ENCODE measurements at places on chromosomes 1 and 21. TPM values are rescaled to one million over a fixed set of nuclear protein-coding genes. Genes with fewer than 3 reads are reported as not detected.

- DNase-seq = no peak
These were observed 2.8 kb downstream of the ARHGEF16 start for GRCh38 chr1:3456964-3457909.

DNA sequence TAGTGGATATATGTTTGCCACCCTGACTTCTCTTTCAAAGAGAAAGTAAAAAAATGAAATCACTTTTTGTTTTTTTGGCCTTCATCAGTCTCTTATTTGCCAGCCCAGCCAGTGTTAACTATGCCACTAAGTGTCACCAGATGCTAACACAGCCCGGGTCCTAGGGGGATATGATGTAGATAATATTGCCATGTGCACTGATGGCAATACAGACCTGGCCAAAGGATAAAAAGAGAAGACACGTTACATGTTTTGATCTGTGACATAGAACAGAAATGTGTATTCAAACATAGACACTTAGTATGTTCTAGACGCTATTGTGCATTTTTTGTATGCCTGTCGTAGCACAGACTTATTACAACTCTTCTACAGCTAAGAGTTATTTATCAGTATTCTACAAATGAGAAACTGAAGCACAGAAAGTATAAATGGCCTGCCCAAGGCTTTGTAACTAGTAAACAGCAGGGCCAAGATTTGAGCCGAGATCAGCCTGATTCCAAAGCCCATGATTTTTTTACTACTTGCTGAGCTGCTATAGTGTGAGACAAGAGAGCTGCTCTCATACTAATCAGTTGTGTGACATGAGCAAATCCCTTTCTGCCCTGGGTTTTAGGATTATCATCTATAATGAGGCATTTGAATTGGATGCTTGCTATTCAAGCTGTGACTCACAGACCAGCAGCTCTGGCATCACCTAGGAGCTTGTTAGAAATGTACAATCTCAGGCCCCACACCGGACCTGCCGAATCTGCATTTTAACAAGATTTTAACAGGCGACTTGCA lies 6.3 kb downstream of the LRRC53 start:
- DNase-seq = no peak

DNA sequence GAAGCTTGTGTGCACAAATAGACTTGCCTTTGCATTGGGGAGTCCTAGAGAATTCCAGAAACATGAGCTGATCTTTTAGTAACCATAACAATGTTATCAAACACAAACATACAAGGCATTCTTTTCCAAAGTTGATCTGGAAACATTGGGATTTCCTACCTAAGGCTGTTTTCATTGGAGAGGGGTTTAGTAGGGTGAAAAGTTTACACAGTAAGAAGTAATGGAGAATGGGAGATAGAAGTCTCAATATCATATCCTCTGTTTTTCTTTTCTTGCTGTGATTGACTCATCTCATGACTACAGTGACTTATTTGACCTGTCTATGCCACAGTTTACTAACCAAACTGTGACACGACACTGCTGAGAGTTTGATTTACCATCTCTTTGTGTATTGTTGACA lies 65.6 kb upstream of the PLA2G4A start:
- no peak for DNase-seq

DNA sequence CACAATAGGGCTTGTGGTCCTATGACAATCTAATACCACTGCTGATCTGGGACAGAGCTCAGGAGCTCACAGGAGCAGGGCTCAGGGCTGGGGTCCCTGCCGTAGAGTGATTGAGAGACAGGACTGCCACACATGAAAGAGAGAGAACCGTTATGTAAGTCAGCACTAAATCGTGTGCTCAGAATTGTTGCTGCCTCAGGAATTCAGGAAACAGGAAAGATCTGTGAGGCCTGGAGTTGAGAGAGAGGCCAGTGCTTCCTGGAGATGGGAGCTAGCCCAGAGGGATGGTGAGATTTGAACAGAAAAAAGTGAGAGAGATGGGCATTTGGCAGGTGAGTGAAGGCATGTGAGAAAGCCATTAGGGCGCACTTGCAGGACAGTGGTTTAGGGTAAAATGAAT lies 17.5 kb upstream of the ACBD6 start:
- DNase-seq = no peak

GRCh38 chr1:56502700-56503245 lies 76.6 kb downstream of the PLPP3 start:
- DNase-seq = no peak

DNA sequence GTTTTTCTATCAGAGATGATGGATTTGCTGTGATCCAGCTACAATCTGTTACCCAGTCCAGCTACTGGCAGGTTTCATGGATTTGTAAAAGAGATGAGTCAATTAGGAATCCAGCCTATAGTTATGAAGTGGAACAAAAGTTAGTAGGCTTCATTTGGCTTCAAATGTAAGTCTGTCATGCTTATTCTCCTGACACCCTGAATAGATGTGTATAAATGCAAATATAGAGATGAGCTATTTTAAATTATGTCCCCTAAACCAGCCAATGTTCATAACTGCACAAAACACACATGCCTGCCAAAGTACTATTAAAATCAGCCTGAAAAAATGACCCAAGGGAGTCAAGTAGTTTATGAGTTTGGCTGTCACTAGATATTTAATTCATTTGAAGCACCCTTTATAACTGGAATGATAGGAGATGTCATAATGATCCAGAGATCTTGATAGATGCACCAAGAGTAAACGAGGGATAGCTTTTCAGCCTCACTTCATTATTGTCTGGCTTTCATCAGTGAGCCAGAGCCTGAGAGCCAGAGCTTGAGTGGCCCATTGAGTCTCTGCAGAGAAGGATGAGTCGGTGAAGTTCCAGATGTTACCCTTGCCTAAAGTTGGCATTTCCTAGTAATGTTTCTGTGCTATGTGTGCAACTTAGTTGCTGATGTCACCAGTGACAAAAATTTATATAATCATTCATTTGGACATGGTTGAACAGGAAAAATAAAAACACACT lies 11.8 kb upstream of the NTMT2 start:
- DNase-seq = no peak

DNA sequence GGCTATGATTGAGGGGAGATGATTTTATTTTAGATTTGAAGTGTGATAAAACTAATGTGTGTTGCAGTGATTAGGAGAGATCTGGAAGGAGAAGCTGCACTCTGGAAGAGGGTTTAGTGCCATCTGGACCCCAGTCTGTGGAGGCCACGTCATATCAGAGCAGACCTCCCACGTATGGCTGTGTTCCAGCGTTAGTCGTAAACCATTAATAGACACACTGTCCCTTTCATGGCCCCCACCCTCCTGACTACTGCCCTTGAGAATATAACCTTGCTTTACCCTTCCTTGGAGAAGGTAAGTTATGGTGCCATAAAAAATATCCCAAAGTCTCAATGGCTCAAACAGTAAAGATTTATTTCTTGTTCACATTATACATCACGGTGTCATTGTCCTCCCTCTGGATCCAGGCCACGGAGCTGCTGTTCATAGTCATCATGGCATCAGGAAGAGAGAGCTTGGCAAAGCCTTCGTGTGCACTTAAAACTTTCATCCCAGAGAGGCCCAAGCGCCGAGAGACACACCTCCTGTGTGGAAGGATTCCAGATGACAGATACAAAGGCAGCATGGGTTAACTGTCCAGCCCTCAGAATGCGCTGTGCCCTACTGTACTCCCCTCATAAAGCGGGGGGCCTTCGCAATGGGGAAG lies 33.2 kb downstream of the RHOU start:
- DNase-seq = no peak

- no peak for DNase-seq
These were observed 64.2 kb upstream of the CYYR1 start for GRCh38 chr21:26637201-26637745.

DNA sequence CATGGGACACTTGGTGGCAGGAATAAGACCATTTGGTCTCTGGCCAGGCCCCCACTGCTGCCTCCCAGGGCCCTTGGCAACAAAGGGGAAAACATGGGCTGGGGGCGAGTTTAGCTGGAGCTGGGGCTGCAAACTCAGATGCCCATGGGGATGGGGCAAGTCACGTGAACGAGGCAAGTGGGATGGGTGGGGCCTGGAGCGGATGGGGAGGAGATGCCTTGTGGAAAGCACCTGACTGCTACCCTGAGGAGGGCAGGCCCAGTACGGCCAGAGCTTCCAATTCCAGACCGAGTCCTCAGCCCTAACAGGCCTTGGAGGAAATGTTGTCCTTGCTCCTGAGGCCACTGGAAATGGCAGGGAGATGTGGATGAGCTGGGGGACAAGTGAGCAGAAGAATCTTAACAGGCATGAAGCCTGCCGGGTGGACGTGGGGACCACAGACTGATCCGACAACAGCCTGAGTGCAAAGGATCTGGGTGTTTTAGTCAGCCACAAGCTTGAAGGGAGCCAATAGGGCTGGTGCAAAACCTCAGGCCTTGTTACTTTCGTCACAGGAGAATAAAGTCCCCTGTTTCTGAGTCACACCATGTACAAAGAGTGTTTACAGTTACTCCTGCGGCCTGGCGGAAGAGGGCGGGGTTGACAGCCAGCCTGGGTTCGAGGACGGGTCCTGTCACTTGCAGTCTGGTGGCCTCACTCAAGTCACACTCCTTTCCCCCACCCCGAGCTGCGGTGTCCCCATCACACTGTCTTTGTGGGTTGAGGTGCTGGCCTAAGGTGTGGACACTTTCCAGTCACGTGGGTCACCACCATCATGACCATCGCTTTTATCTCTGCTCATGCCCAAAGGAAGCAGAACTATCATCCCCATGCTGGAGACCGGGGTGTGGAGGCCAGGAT lies 19.1 kb downstream of the RUNX3 start:
- no peak for DNase-seq

Gene CLCA2
- total RNA-seq = not detected

Gene FCAMR
- 0.03 TPM for total RNA-seq

Gene ATP1A4
- not detected for total RNA-seq

Gene DMBX1
- 3.1 TPM for total RNA-seq

Gene NBPF15
- 14.2 TPM for total RNA-seq

Gene MAP3K6
- total RNA-seq = 17.0 TPM

Measured in HT-29 (cell line).